ENCODE measurements at places on chromosomes 12 and 14.

GRCh38 chr14:100891051-100891450, 12.5 kb downstream of the RTL1 start:
- no peak for DNase-seq

DNA sequence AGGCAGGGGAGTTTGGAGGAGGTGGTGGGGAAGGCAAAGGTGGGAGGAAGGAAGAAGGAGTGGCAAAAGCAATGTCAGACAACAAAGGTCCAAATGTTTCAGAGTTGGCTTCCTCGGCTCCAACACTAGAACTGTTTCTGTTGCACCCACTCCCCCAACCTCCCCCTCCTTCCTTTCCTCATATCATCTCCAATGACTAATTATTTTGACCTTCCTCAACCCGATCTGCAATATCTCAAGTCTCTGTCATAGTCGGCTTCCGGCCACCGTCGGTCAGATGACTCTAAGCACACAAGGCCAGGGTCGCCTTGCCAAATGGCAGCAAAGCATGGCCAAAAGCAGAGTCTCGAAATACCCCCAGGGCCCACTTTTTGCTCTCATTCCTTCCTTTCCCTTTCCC, 637.0 kb upstream of the TBX3 start:
- no peak for DNase-seq

- DNase-seq: no peak
Observed at GRCh38 chr12:128791395-128792322, 32.1 kb downstream of the SLC15A4 start.

- DNase-seq: no peak
Observed at GRCh38 chr12:452667-453210, 7.0 kb upstream of the B4GALNT3 start.

- no peak for DNase-seq
Observed at GRCh38 chr14:76135722-76136121, 16.0 kb upstream of the GPATCH2L start.

- DNase-seq: no peak
Observed at GRCh38 chr14:37122288-37122687, 50.1 kb downstream of the SLC25A21 start.

DNA sequence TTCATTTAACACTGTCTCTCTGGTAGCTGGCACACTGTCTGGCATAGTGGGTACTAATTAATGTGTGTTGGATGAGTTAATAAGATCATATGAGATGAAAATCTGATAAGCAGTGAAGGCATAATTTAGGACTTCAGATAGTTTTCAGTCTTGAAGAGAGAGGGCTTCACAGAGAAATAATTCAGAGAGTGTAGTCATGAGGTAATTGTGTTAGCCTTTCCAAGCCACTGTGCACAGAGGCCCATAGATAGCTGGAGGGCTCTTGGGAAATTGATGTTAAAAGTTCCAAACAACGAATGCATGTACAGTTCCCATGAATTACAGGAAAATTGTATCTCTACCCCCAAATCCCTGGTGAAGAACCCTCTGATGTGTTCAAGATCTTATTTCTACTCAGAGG, 133.8 kb upstream of the HMGA2 start:
- no peak for DNase-seq

- DNase-seq: no peak
Observed at GRCh38 chr14:86777963-86778602, 1214.9 kb downstream of the GALC start.

GRCh38 chr14:102590667-102591099, 1.8 kb upstream of the RCOR1 start:
- no peak for DNase-seq

DNA sequence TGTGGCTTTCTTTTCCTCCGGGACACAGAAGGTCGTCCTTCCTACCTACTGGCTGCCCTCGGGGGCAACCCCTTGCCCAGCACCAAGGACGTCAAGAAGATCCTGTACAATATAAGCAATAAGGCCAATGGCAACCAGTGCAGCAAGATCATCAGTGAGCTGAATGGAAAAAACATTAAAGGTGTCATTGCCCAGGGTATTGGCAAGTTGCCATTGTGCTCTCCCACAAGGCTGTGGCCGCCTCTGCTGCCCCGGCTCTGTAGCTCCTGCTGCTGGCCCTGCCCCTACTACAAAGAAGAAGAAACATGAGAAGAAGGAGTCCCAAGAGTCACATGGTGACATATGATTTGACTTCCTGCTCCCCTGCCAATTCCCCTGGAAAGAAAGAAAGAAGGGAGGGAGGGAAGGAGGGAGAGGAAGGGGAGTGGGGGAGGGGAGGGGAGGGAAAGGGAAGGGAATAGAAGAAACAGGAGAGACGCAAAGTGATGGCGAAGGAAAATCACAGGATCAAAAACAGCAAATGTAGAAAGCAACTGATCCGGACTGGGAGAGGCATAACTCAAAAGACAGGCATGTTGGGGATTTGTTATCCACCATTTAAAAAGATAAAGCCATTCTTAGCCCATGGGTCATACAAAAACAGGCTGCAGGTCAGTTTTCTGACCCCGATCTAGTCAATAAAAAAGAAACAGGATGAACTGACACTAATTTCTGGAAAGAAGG, 61.3 kb upstream of the RESF1 start:
- DNase-seq: no peak

DNA sequence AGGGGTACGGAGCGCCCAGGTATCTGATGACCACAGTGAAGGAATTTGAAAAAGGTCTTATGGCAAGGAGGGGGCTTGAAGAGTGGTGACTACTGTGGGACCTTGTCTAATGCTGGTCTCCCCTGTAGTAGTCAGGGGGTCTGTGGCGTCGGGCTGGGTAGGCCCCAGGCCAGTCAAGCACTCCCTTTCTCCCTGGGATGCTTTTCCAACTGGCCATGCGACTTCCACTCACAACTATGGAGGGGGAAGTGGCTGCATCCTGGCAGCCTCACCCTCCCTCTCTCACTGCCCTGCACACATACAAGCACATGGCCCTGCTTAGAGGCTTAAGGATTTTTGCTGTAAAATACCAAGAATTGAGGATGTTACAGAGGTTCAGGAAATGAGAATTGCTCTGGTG, 4.1 kb downstream of the TSPAN11 start:
- DNase-seq: no peak

DNA sequence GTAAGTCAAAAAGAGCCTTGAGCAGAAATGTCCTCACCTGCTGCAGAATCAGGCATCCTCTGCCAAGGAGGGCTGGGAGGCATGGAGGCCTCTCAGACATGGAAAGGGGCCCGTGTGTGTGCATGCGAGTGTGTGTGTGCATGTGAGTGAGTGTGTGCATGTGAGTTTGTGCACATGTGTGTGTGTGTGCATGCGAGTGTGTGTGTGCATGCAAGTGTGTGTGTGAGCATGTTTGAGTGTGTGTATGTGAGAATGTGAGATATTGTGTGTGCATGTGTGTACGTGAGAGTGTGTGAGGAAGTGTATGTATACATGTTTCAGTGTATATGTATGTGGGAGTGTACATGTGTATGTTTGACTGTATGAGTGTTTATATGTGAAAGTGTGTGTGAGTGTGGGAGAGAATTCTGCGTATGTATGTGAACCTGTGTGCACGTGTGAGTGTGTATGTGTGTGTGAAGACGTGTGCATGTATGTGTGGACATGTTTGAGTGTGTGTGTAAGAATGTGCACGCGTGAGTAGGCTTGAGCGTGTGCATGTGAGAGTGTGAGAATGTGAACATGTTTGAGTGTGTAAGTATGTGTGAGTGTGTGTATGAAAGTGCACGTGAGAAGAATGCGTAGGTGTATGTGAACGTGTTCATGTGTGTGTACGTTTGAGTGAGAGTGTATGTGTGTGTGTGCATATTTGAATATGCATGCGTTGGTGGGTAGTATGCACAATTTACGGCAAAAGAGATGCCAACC, 90.8 kb downstream of the TBX5 start:
- no peak for DNase-seq

GRCh38 chr12:120121766-120122293, 5.3 kb upstream of the RAB35 start:
- DNase-seq: no peak

- no peak for DNase-seq
Observed at GRCh38 chr14:72653026-72653425, 240.9 kb downstream of the DPF3 start.

GRCh38 chr12:123948401-123948795, 24.2 kb downstream of the CCDC92 start:
- DNase-seq: no peak

DNA sequence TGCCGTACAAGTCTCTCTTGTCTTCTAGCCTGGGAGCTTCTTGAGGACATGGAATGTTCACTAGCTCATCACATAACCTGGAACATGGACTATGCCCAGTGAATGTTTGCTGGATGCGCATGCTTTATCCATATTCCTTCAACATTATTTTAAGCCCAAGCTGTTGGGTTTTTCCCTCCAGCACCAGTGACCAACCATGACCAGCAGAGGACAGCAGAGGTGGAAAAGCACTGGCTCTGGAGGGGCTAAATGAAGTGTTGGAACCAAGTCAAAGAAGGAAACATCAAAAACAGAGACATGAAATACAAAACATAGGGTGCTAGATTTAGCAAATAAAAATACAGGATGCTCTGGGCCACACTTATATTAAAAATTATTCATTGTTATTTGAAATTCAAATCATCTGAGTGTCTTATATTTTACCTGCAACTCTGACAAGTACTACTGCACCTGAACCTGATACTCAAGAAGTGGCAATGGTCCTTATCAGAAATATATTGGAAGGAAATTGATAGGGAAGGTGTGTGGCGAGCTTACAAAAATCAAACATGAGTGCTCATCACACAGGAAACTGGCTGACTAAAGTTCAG, 23.1 kb upstream of the HELB start:
- DNase-seq: no peak

GRCh38 chr14:104595911-104596450, 8.6 kb downstream of the TMEM179 start:
- DNase-seq: no peak

DNA sequence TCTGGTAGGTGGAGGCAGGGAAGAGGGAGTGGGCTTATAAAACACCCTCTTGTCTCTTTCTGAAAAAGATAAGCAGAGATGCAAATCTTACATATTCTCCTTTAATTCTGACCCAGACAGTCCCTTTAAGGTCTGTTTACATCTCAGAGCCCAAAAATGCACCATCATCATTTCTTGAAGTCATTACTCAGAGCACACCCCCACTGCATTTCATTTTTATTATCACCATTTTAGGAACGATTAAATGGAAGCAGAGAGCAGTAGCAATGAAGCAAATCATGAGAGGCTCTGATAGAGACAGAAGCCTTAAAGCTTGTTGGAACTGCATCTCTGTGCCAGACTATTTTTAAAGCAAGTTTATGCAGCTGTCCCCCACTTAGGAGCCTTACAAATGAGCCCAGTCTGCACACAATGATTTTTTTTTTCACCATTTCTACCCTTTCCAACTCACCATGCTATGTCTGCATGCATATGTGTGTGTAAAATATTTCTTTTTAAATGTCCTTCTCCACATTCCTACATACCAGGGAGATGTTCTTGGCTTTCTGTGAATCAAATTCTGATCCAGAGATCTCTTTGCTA, 311.0 kb downstream of the GRIN2B start:
- DNase-seq: no peak

GRCh38 chr12:112419297-112420133, 768 bp downstream of the PTPN11 start:
- DNase-seq: no peak

- DNase-seq: no peak
Observed at GRCh38 chr12:75137896-75138295, 71.7 kb downstream of the KCNC2 start.

DNA sequence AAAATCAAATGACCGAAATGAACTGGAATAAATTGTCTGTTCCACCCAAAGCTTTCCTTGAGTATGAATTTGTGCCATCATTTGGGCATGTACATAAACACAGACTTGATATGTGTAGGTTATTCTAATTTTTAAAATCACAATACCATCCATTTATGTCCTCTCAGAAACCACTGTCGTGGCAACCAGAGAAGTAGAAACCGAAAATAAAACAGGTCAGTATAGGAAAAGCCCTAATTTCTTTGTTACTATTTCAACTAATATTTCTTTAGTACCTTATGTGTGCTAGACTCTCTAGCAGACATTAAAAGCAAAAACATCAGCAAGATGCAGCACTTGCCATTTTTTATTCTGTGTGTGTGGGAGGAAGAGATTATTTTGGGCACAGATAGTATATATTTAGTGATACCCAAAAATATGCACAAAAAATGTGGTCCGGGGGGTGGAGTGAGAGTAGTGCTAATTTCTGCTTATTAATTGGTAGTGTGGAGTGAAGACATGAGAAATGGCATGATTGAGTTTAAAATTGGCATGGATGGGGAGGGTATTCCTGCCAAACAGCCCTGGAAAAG, 130.8 kb upstream of the CNTN1 start:
- no peak for DNase-seq

GRCh38 chr12:64139021-64139420, 83.1 kb downstream of the KICS2 start:
- DNase-seq: no peak

DNA sequence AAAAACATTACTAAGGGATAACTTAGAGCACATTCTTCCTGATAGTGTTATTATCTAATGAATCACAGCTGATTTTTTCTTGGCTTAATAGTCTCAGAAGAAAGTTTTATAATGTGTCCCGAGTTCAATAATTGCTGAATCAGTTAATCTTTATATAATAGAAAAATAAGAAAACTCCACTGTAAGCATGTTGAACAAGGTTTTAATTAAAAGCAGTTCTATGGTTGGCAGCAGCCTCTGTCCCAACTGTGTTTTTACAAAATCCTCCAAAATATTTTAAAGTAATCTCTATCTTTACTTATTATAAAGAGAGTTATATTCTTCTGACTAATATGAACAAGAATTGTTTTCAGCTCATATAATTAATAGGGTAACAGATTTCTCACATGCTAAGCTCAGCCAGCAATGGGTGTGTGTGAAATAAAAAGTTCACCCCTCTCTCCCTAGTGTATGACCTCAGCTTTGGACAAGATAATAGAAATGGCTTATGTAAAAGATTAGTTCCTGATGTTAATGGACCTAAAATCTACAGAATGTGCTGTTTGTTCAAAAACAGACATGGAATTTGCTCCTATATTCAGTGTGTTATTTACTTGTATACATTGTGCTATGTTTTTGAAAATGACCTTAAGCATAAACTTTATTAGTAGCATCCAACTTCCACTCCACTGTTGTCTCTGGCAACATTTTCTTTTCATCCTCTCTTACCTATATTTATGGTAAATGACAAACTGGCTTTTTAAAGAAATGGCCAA, 67.1 kb upstream of the DCN start:
- DNase-seq: no peak

DNA sequence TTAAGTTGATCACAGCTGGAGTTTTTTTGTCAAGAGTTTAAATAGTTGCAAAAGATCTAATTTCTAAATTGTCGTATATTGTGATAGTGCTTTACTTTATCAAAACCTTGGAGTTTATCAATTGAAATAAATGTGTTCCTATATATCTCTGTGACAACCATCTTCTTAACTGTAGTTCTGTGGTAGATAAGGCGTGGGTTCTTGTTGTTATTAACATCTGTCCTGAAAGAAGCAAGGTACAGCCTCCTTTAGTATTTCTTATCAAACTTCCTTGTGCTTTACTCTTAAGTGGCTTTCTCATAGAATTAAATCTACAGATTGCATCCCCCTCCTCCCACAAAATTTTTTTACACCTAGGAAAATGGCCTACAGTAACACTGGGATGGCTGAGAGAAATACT, 7.3 kb downstream of the SCYL2 start:
- no peak for DNase-seq

- DNase-seq: no peak
Observed at GRCh38 chr12:94286583-94287244, 138.3 kb downstream of the PLXNC1 start.

Data from GDM1 (cell line).